ENCODE measurements at places on chromosomes 13 and 19. TPM values are rescaled to one million over a fixed set of nuclear protein-coding genes. Genes with fewer than 3 reads are reported as not detected.

BCAM gene
- 36.3 TPM for total RNA-seq

ZNF415 gene
- 13.8 TPM for total RNA-seq

DNA sequence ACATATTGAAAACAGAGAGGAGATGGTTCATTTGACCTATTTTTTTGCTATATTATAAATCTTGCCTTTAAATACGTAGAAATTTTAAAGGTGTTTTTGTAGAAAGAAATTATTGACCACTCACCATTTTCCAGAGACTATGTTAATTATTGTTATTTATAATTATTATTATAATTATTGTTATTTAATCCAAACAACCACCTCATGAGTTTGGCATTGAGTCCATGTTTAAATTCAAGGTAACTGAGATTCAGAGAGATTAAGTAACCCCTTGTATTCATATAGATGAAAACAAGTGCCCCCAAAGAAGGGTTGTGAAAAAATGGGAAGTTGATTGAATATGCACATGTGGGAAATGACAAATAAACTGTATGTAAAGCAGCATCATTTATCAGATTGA, 692.5 kb upstream of the MIR17HG start:
- DNase-seq: no peak
- H3K27me3 ChIP-seq: no peaks in the 10 kb centered on the region
- H3K36me3 ChIP-seq: no peaks in the 10 kb centered on the region

DNA sequence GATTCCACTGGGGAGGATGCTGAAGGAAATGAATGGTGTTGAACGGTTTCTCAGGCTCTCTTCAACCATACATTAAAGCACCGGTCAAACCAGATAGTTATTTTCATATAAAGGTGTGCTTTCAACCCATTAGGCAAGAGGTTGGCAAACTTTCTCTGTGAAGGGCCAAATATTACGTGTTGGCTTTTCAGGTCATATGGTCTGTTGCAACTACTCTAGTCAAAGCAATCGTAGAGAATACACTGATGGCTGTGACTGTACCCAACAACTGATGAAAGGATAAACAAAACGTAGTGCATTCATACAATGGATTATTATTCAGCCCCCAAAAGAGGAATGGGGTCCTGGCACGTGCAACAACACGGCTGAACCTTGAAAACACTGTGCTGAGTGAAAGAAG, 5.8 kb downstream of the ZSCAN5A start:
- no peaks in the 10 kb centered on the region for H3K4me1 ChIP-seq
- H3K36me3 ChIP-seq: no peaks in the 10 kb centered on the region
- H3K27me3 ChIP-seq: no peaks in the 10 kb centered on the region
- no peak overlapping the region for H3K27ac ChIP-seq
- no peak overlapping the region for H3K4me3 ChIP-seq

DNA sequence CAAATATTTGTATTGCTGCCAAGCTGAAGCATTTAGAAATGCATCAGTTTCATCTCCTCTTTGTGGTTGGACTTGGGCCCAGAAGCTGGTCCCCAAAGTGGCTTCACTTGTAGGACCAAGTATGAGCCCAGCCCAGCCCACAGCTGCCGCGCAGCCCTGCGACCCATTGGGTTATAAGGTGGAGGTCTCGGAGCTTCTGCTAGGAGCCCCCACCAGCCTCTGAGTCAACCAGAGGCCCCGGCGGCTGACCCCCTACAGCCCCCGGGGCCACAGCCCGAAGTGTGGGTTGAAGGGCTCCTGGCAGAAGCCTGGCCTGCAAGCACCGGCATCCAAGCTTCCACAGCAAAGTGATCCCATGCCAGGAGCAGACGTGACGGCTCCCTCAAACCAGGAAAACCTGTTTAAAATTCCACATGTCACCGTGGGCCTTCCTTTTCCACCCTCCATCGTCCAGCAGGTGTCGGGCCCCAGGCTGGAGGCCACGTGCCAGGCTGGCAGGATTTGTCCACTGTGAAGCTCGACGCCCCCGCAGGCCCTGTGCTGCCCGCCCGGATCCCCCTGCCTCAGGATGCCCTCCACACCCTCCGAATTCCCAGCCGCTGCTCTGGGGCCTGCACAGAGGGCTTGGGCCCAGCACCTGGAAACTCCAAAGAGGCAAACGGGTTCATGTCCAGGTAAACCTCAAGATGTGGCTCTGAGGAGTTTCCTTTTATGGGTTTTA, 54.7 kb downstream of the C13orf46 start:
- H3K4me3 ChIP-seq: no peak overlapping the region
- no peaks in the 10 kb centered on the region for H3K36me3 ChIP-seq
- DNase-seq: no peak

CYP2F1 gene
- not detected for total RNA-seq

SMIM44 gene
- total RNA-seq: not detected

DNA sequence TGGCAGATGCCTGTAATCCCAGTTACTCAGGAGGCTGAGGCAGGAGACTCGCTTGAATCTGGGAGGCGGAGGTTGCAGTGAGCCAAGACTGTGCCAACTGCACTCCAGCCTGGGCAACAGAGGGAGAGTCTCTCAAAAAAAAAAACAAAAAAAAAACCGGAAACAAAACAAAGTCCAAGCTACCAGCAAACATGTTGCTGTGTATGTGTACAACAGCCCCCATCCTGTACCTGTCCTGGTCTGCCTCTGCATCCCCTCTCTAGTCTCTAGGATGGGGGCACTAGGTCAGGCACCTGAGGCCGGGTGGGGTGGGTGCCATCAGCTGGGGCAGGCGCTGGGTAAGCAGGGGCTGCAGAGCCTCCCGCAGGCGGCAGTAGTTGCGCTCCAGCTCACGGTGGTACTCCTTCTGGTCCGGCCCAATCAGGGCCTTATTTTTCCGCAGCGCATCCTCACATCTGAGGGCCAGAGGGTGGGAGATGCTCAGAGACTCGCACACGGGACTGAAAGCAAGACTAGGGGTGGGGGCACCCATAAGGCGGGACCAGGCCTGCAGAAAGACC, 2.8 kb upstream of the KANK2 start:
- H3K27me3 ChIP-seq: no peaks in the 10 kb centered on the region
- H3K36me3 ChIP-seq: peaks cover 8% of the 10 kb centered on the region
- H3K27ac ChIP-seq: peak overlapping the region; percentile 93
- H3K4me3 ChIP-seq: no peak overlapping the region
- no peak for DNase-seq
- peaks cover 59% of the 10 kb centered on the region for H3K4me1 ChIP-seq

- H3K4me3 ChIP-seq: no peak overlapping the region
- no peaks in the 10 kb centered on the region for H3K27me3 ChIP-seq
- no peaks in the 10 kb centered on the region for H3K36me3 ChIP-seq
- no peak for DNase-seq
These were observed 19.8 kb downstream of the RBM26 start for GRCh38 chr13:79386125-79386826.

MCF2L gene
- total RNA-seq: 14.2 TPM

GRCh38 chr13:43432958-43433357, 353.8 kb downstream of the ENOX1 start:
- H3K4me1 ChIP-seq: peaks cover 13% of the 10 kb centered on the region
- no peaks in the 10 kb centered on the region for H3K36me3 ChIP-seq
- H3K27ac ChIP-seq: no peak overlapping the region
- H3K4me3 ChIP-seq: no peak overlapping the region
- no peaks in the 10 kb centered on the region for H3K27me3 ChIP-seq

DNA sequence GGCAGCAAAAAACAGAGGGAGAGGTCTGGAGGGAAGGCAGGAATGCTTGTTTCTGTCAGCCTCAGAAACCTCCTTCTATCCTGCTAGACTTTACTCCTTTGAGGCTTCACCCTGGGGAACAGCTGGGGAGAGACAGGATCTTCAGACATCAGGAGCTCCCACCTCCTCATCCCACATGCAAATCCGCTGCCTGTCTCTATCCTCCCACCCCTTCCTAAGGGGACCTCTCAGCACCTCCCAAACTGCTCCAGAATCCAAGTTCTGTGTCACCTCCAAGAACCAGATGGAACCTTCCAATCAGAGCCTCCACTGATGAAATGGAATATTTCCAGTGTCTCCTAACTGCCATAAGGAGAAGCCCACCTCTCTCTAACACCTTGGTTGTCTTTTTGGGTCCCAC, 9.7 kb upstream of the ERCC2 start:
- no peak overlapping the region for H3K4me3 ChIP-seq
- peaks cover 9% of the 10 kb centered on the region for H3K27me3 ChIP-seq
- H3K27ac ChIP-seq: no peak overlapping the region
- peaks cover 8% of the 10 kb centered on the region for H3K4me1 ChIP-seq

SLC25A42 gene
- 6.3 TPM for total RNA-seq

- H3K27me3 ChIP-seq: no peaks in the 10 kb centered on the region
- DNase-seq: peak; percentile 82
- H3K36me3 ChIP-seq: peaks cover 19% of the 10 kb centered on the region
- H3K27ac ChIP-seq: peak within 1 kb of the TSS; percentile 94
These were observed at the start of gene NAT14 for GRCh38 chr19:55484593-55485438. NAT14 (plus strand) TSS chr19:55485188; CDS start chr19:55485709, 521 bp downstream.

WASF3 gene
- 12.4 TPM for total RNA-seq

ZNF69 gene
- 22.7 TPM for total RNA-seq

DNA sequence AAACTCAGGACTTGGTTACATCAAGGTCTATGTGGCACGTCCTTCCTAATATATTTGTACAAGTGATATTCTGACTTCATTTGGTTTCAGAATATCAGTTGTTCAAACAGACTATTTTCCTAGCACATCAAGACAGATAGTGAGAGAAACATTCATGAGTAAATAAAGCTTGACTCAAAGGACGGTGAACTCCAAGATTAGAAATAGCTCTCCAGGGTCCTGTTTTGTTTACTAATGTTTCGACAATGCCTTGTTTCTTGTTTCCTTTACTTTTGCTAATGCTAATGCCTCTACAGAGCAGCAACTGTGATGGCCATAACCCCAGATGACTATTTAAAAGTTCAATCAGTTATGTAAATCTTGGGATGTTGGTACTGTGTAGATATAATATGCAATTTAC, 313.9 kb downstream of the KLF12 start:
- no peak for DNase-seq
- H3K27me3 ChIP-seq: no peaks in the 10 kb centered on the region
- H3K4me1 ChIP-seq: no peaks in the 10 kb centered on the region

DNA sequence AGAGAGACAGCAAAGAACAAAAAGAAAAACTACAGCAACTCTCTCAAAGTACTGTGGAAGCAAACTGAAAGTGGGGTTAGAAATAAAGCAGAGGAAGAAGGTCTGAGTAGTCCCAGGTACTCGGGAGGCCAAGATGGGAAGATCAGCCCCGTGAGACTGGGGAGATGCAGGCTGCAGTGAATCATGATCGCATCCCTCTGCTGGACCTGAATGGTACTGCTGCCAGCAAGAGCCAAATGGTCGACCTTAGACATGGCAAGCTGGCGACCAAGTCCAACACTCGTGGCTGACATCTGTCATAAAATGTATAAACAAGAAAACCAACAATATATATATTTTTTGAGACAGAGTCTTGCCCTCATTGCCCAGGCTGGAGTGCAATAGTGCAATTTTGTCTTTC, 33.7 kb upstream of the ZNF724 start:
- no peak overlapping the region for H3K27ac ChIP-seq
- DNase-seq: no peak
- H3K27me3 ChIP-seq: no peaks in the 10 kb centered on the region
- no peaks in the 10 kb centered on the region for H3K36me3 ChIP-seq

- DNase-seq: peak; percentile 83
- no peaks in the 10 kb centered on the region for H3K4me1 ChIP-seq
- peaks cover 19% of the 10 kb centered on the region for H3K36me3 ChIP-seq
- no peaks in the 10 kb centered on the region for H3K27me3 ChIP-seq
- peak overlapping the region; percentile 50 for H3K4me3 ChIP-seq
These were observed 8.1 kb downstream of the PIK3R2 start for GRCh38 chr19:18160971-18161635.

SIAH3 gene
- not detected for total RNA-seq

FGF14 gene
- 1.1 TPM for total RNA-seq

DNA sequence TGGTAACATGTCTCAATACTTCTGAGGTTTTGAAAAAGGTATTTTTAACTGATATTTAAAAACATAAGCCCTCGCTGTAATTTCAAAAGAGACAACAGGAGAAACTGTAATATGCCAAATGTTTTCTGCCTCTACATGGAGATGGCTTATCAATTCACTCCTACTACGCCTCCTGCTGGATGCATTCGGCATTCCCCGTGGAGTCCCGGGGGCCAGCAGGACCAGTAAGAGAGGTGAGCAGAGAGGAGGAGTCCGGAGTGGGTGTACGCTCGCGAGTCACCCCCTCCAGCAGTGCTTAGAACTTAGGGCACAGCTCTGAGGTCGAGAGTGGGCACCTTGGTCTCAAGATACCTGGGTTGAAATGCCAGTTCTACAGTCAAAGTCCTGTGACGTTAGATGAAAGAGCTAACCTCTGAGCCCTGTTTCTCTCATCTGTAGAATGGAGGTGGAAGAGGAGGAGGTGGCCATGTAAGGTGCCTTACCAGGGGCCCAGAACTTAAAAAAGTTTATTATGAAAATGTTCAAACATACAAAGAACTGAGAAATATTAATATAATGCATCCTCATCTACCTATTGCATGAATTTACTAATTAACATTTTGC, 110.2 kb downstream of the STK24 start:
- H3K4me1 ChIP-seq: no peaks in the 10 kb centered on the region
- DNase-seq: peak; percentile 78
- H3K27me3 ChIP-seq: no peaks in the 10 kb centered on the region
- no peak overlapping the region for H3K4me3 ChIP-seq
- H3K27ac ChIP-seq: peak overlapping the region; percentile 13

RSPH6A gene
- total RNA-seq: not detected

GRCh38 chr19:33231511-33231910, 5.9 kb upstream of the SLC7A10 start:
- no peak for DNase-seq
- H3K4me1 ChIP-seq: peaks cover 5% of the 10 kb centered on the region
- peaks cover 49% of the 10 kb centered on the region for H3K27me3 ChIP-seq
- no peak overlapping the region for H3K27ac ChIP-seq
- H3K4me3 ChIP-seq: no peak overlapping the region

GRCh38 chr13:87208636-87209035, 462.5 kb upstream of the SLITRK5 start:
- H3K4me3 ChIP-seq: no peak overlapping the region
- no peaks in the 10 kb centered on the region for H3K4me1 ChIP-seq
- H3K27ac ChIP-seq: no peak overlapping the region

DNA sequence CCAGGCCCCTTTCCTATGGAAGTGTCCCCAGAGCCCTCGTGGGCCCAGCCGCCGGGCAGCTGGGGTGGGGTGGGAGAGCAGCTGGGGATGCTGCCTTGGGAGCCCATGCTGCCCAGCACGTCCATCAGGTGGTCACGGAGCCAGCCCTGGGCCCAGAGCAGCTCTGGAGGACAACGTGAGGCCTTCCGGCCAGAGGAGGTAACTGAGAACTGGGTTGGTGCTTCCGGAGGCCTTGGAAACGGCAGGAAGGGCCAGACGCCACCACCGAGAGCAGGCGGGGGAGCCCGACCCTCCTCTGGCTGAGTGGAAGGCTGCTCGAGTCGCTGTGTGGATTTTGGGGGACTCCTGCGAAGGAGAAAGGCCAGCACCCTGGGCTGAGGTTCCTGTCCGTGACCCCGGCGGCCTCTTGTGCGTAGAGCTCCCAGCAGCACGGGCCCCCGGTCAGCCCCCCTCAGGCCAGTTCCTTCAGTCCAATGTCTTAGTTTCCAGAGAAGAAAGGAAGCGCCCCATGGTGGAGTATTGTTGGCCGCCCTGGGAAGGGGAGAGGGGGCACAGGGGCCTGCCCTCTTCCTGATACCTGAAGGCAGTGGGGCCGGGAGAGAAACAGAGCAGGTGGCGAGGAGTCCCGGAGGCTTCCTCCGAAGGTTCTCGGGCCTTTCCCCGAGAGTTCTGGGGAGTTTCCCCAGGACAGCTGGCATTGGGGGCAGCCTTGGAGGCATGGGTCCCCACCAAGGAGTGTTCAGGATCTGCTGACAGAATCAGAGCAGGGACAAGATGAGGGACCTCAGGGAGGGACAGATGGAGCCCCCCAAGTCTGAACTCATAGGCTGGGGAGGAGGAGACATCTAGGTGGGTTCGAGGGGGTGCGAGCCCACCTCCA, 68.8 kb downstream of the MLLT1 start:
- no peaks in the 10 kb centered on the region for H3K4me1 ChIP-seq
- peaks cover 7% of the 10 kb centered on the region for H3K36me3 ChIP-seq
- H3K27ac ChIP-seq: peak overlapping the region; percentile 42
- peak; percentile 56 for DNase-seq
